ENCODE measurements at places on chromosomes 1 and 21. TPM values are rescaled to one million over a fixed set of nuclear protein-coding genes. Genes with fewer than 3 reads are reported as not detected.

GRCh38 chr1:31759298-31760023 lies 4.7 kb downstream of the ADGRB2 start:
- no peak overlapping the region for H3K4me3 ChIP-seq
- H3K27ac ChIP-seq, result no peak overlapping the region
- H3K27me3 ChIP-seq, result peaks cover 10% of the 10 kb centered on the region
- H3K4me1 ChIP-seq, result peaks cover 35% of the 10 kb centered on the region
- no peaks in the 10 kb centered on the region for H3K36me3 ChIP-seq

- H3K27me3 ChIP-seq, result no peaks in the 10 kb centered on the region
- peak; percentile 19 for DNase-seq
- H3K27ac ChIP-seq, result peak overlapping the region; percentile 13
These were observed 85.6 kb downstream of the EPS15 start for GRCh38 chr1:51433269-51433971.

- H3K4me3 ChIP-seq, result no peak overlapping the region
- H3K27me3 ChIP-seq, result no peaks in the 10 kb centered on the region
- H3K27ac ChIP-seq, result no peak overlapping the region
- no peak for DNase-seq
- H3K4me1 ChIP-seq, result peaks cover 22% of the 10 kb centered on the region
- H3K36me3 ChIP-seq, result no peaks in the 10 kb centered on the region
These were observed 372.1 kb downstream of the PTPRC start for GRCh38 chr1:199010933-199011332.

DNA sequence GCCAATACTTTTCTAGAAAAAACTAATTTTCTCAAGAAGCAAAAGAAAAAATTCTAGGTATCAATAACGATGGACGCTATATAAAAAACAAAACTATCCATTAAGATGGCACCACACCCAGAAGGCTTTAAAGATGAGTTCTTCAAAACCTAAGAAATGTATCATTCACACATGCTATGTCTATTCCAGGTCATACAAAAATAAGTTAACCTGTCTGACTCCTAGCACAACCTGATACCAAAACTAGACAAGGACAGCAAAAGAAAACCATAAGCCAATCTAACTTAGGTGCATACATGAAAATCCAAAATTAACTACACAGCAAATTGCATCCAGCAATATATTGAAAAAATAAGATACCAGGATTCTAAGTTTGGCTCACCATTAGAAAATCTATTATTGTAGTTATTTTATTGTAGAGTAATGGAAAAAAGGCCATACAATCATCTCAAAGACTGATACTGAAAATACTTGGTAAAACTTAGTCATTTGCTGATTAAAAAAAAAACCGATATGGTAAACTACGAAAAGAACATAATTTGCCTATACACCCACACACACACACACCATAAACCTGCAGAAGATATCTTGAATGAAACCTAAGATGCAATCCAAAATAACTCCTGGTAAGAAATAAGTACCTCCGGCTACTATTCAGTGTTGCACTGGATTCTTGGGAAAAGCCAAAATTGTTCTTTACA lies 55.0 kb downstream of the TRAF5 start:
- H3K27ac ChIP-seq, result no peak overlapping the region
- H3K4me3 ChIP-seq, result no peak overlapping the region
- H3K27me3 ChIP-seq, result no peaks in the 10 kb centered on the region
- peaks cover 16% of the 10 kb centered on the region for H3K4me1 ChIP-seq
- DNase-seq, result peak; percentile 1
- peaks cover under 1% of the 10 kb centered on the region for H3K36me3 ChIP-seq

RAB25 gene
- polyA plus RNA-seq, result 5.9 TPM

RHBDL2 gene
- not detected for polyA plus RNA-seq

LCE3E gene
- not detected for polyA plus RNA-seq

- H3K36me3 ChIP-seq, result no peaks in the 10 kb centered on the region
- H3K4me1 ChIP-seq, result no peaks in the 10 kb centered on the region
- no peak overlapping the region for H3K27ac ChIP-seq
- no peak for DNase-seq
- no peak overlapping the region for H3K4me3 ChIP-seq
- H3K27me3 ChIP-seq, result no peaks in the 10 kb centered on the region
These were observed 51.1 kb upstream of the NEK2 start for GRCh38 chr1:211726467-211726995.

TMEM63A gene
- polyA plus RNA-seq, result 79.5 TPM

LCE1E gene
- not detected for polyA plus RNA-seq

GRCh38 chr21:46621457-46622182 lies 13.9 kb upstream of the PRMT2 start:
- no peak overlapping the region for H3K4me3 ChIP-seq

DNA sequence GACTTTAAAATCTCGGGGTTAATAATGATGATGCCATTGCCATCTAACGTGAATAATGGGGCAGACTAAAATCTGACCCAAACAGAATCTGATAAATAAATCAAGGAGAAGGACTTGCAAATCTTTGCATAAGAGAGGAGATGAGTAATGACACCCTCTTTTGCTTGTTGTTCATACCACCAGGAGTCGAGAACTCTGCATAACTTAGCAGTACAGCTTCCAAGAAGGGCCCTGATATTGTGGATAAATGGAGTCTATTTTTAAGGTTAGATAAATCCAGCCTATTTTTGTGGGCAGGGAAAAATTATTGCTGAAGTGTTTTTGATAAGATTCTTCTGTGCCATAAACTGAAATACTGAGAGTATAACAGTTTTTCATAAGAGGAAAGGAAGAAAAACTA lies 17.3 kb downstream of the RYR2 start:
- no peak overlapping the region for H3K27ac ChIP-seq
- DNase-seq, result no peak
- no peaks in the 10 kb centered on the region for H3K27me3 ChIP-seq

DNA sequence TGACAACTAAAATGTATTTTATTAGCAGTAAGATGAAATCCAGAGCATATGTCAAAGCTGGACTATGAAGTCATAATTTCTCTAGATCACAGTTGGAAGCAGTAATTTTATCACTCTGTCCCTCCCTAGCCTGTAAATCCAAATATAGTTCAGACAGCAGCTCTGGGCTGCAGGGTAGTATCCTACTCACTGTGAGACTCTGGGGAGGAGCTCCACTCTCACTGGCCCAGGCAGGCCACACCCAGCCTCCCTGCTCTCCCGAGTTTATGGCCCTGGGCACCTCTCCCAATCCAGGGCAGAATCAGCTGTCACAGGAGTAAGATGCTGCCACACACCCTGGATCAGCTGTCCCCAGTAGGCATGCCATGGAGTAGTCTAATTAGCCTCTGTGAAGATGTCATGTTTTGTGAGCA lies 131.1 kb downstream of the HLCS start:
- no peaks in the 10 kb centered on the region for H3K4me1 ChIP-seq
- H3K27me3 ChIP-seq, result no peaks in the 10 kb centered on the region
- no peaks in the 10 kb centered on the region for H3K36me3 ChIP-seq
- no peak for DNase-seq
- H3K4me3 ChIP-seq, result no peak overlapping the region

- no peak overlapping the region for H3K4me3 ChIP-seq
- H3K36me3 ChIP-seq, result peaks cover 18% of the 10 kb centered on the region
- H3K27me3 ChIP-seq, result no peaks in the 10 kb centered on the region
- no peaks in the 10 kb centered on the region for H3K4me1 ChIP-seq
- DNase-seq, result no peak
- H3K27ac ChIP-seq, result no peak overlapping the region
These were observed 22.9 kb downstream of the TOR3A start for GRCh38 chr1:179104611-179105250.

MIS18A gene
- 10.8 TPM for polyA plus RNA-seq

DNA sequence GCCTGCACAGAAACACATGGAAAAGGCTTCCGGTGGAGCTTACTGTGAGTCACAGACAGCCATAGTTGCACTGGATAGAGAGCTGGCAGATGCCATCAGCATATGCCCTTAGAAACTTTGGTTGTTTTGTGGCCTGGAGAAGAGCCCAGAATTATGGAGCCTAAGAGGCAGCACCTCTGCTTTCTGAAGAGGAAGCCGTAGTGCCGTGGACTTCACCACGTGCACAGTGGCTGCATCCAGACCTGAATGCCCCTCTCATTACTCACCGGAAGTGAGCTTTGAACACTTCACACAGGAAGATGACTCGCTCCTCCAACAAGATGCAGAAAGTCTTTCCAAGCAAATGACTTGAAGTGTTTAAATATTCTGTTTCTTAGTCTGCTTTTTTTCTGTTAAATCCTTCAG lies 28.4 kb downstream of the JUN start:
- peak; percentile 33 for DNase-seq
- H3K4me3 ChIP-seq, result peak overlapping the region; percentile 9
- H3K27ac ChIP-seq, result peak overlapping the region; percentile 13
- no peaks in the 10 kb centered on the region for H3K36me3 ChIP-seq

DNA sequence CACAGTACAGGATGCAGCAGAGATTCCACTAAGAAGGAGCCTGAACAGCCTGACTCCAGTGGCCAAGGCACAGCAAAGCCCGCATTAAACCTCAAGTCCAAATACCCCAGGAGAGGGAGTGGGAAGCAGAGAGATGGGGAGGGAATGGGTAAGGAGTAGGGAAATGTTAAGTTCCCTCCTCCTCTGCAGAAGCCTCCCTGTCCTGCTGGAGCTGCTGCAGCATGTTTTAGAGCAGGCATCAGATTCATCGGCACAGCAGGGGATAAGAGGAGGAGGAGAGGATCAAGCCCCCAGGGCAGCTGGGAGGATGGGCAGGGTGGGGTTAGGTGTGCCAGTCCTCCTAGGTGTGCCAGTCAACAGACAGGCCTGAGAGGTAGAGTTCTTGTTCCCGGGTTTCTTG lies 709.7 kb downstream of the PTPRU start:
- no peak for DNase-seq
- no peaks in the 10 kb centered on the region for H3K27me3 ChIP-seq
- H3K27ac ChIP-seq, result no peak overlapping the region
- H3K36me3 ChIP-seq, result no peaks in the 10 kb centered on the region
- no peaks in the 10 kb centered on the region for H3K4me1 ChIP-seq

GRCh38 chr1:157400766-157401165 lies 151.5 kb downstream of the FCRL5 start:
- H3K4me1 ChIP-seq, result no peaks in the 10 kb centered on the region
- no peak overlapping the region for H3K27ac ChIP-seq
- H3K4me3 ChIP-seq, result no peak overlapping the region

- no peak overlapping the region for H3K27ac ChIP-seq
- DNase-seq, result no peak
- H3K4me3 ChIP-seq, result no peak overlapping the region
- no peaks in the 10 kb centered on the region for H3K4me1 ChIP-seq
- H3K36me3 ChIP-seq, result no peaks in the 10 kb centered on the region
These were observed 99.2 kb downstream of the TRIM11 start for GRCh38 chr1:228307218-228308023.

TTC39A gene
- polyA plus RNA-seq, result not detected

DNA sequence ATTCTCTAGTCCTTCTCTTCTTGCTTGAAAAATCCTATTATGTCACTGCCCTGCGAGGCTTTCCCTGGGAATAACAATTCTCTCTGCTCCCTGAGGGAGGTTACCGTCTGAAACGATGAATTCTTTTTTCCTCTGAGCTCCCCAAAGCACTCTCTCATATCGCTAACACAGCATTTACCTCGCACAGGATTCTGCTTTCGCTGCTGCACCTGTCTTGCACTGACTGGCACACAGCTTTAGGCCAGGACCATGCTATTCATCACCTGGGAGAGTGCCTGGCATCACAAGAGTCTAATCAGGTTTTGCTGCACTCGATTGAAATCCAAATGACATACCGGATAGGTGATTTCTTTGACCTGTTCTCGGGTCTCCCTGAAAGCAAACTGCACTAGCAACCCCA lies 52.8 kb upstream of the GNG4 start:
- H3K4me3 ChIP-seq, result no peak overlapping the region
- DNase-seq, result no peak
- H3K27ac ChIP-seq, result no peak overlapping the region
- H3K36me3 ChIP-seq, result peaks cover 5% of the 10 kb centered on the region
- H3K4me1 ChIP-seq, result no peaks in the 10 kb centered on the region

- H3K27me3 ChIP-seq, result peaks cover 14% of the 10 kb centered on the region
- no peak for DNase-seq
- H3K27ac ChIP-seq, result no peak overlapping the region
- no peak overlapping the region for H3K4me3 ChIP-seq
- H3K4me1 ChIP-seq, result no peaks in the 10 kb centered on the region
These were observed 36.6 kb downstream of the WNT3A start for GRCh38 chr1:228043281-228043848.

GRCh38 chr1:89945852-89946476 lies 48.9 kb upstream of the ZNF326 start:
- H3K4me1 ChIP-seq, result no peaks in the 10 kb centered on the region
- no peak for DNase-seq
- H3K36me3 ChIP-seq, result no peaks in the 10 kb centered on the region
- no peaks in the 10 kb centered on the region for H3K27me3 ChIP-seq

GABPA gene
- 19.9 TPM for polyA plus RNA-seq

Data from CD4-positive, alpha-beta memory T cell (primary cell).